ENCODE measurements at places on chromosomes 2 and 18.

GRCh38 chr2:5392658-5393057, 299.5 kb upstream of the SOX11 start:
- DNase-seq = no peak

DNA sequence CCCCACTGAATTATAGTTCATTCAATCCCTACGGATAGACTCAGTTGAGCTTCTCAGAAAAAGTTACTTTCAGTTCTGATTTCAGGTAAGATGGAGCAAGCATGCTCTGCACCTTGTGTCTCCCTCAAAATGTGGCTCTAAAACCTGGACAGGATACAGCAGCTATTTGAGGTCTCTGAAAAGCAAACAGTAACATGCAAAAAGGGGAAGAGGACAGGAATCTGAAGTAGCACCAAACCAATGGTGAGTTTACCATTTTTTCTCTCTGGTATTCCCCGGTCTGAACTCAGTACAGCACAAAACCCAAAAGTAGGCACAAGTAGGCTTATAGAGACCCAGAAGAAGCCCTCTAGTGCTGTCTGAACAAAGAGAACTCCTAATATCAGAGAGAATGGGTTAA, 34.1 kb downstream of the LANCL1 start:
- no peak for DNase-seq

GRCh38 chr18:34647251-34647650, 62.8 kb upstream of the DTNA start:
- no peak for DNase-seq

DNA sequence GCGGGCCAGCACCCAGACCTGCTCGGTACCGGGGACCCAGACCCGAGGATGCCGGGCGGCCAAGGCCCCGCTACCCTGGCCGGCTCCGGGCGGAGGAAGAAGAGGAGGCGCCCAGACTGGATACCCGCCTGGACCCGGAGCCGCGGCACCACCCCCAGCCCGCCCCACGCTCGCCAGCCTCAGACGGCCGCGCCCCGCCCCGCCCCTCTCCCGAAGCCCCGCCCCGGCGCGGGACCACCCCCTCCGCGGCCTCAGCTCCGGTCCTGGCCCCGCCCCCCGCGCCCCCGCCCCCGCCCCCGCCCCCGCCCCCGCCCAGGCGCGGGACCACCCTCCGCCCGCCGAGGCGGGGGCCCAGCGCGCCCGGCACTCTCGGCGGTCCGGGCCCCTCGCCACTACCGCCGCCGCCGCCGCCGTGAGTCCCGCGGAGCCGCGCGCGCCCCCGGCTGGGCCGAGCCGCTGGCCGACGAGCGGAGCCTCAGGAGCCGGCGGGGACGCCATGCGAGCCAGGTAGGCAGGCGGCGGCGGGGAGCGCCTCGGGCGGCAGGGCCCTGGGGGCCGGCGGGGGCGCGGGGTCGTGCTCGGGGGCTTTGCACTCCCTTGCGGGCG, at the start of gene SH3BP4:
Gene SH3BP4 (plus strand): TSS at position 354 of the 606 bp plus-strand sequence. CDS start 82,986 bp downstream, outside the sequence.
- no peak for DNase-seq

DNA sequence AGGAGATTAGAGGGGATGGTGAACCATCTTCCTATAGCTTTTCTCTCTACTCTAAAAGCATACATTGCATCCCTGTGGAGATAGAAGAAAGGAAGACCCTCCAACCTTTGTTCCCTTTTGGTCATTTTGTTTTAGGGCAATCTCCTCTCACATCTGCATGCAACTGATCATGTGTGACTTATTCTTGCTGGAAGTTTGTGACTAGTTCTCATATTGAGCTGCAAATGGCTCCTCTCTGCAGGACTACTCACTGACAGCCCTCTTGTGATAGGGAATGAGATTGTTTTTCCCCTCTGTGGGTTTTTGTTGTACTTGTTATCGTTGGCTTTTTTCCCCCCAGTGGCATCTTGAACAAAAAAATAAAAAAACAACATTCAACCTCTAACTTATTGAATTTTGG, 416.0 kb upstream of the CNTNAP5 start:
- DNase-seq = no peak

DNA sequence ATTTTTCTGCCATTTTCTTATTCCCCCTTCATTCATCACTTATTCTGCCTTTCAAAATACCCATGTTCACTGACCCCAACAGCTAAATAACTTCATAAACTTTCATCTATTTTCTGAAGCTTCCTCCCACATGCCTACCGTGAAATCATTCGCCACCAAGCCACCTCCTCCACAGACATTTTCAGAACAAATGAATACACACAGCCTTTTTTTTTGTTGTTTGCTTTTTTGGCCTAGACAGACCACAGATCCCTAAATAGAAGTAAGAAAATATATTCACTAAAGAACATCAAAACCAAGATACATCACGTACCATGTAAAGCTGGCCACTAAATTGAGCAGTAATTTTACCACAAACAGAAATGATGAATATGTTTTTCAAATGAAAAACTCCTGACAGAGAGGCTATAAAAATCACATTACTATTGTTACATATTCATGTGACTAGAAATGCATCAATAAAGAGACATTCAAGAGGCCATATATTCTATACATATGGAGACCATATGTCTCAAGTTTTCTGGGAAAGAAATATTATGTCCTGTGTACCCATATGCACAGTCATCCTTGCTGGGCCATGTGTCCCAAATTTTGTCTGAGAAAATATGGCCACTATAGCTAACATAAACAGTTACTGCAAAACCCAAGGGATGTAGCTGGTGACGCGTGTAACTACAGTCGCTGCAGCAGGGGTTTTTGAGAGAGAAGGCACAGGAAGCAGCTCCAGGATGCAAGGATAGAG, 200.3 kb downstream of the FBXO15 start:
- DNase-seq = no peak

DNA sequence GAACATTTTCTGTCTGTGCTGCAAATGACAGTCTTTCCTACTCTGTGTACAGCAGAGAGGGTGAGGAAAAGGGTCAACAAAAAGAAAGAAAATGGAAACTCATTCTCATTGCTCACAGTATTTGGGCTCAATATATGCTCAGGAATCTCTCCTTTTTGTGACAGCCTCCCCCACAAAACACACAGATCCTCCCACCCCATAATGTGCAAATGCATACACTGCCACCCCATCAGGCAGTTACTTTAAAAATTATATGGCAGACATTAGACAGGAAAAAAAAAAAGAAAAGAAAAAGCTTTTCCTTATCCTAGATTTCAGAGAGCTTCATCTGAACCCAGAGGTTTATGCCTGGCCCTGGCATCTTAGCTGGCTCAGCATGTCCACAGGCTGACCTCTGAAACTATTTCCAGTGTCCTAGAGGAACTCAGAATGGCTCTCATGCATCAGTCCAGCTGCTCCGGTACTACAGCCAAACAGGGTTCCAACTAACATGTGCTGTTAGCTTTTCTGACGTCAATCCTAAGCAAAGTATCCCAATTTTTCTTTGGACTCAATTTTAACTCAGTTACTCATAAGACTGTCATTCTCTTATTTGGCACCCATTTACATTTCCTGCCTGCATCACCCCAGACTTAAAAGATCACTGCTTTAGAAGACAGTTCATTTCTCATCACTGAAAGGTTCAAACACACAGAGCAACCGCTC, 105.9 kb downstream of the RBMS1 start:
- no peak for DNase-seq

- DNase-seq = no peak
Observed at GRCh38 chr2:129478902-129479517, 500.5 kb upstream of the RAB6C start.

Data from CD14-positive monocyte (primary cell).